ENCODE measurements at places on chromosomes 2 and 18.

GRCh38 chr2:112020561-112020960 is 34.5 kb upstream of the TMEM87B start:
- no peak for DNase-seq

GRCh38 chr2:105502625-105503334 is 103.9 kb upstream of the FHL2 start:
- DNase-seq: no peak

DNA sequence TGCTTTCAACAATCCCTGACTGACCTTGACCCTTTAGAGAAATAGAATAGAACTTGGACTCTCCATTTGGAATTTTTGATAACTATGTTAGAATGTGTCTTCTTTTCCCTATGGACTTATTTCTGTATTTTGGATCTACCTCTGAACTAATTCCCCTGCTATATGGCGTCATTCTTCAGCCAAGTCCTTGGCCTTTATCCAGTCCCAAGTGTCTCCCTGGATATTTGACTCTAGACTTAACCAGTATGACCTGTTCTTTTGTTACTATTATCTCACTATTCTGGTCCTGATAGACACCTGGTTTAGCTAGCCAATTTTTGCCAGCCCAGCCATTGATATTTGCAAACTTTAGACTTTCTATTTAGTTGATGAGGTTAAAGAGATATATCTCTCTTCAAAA is 186.8 kb downstream of the KCNS3 start:
- no peak for DNase-seq

GRCh38 chr2:137675584-137676327 is 288.5 kb upstream of the HNMT start:
- no peak for DNase-seq

- no peak for DNase-seq
Observed at GRCh38 chr18:48342581-48342980, 66.6 kb downstream of the ZBTB7C start.

Measured in brain pericyte (primary cell).